ENCODE measurements at places on chromosomes 16 and 17.

DNA sequence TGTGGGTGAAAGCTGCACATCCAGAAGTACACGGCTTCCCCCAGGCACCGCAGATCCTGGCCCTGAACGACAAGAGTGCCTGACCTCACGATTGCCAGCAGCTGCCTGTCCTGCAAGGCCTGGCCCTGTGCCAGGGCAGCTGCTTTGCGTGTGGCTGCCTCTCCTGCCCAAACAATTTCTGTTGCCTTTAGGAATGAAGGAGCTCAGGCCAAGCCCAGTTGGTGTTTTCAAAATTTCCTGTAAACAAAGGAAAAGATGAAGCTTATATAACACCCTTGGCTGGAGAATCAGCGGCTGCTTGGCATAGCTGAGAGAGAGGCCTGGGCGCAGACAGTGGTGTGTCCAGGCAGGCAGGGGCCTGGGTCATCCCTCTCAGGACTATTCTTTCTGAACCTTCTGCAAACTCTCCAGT lies 11.7 kb upstream of the SLC47A2 start:
- DNase-seq, result no peak

DNA sequence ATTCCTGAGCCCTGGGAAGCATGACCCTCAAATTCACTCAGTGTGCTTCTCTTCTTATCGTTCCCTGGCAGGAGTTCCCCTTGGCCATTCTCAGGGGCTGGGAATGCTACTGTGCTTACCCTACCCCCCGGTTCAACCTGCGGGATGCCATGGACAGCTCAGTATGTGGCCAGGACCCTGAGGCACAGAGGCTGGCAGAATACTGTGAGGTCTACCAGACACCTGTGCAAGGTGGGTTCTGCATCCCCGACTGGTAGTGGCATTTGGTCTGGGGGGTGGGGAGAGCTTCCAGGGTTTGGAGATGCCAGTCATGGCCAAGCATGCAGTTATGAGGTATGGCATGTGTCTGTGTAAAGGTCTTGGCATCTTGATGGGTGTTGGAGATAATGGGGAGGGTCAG lies 39.4 kb downstream of the WSCD1 start:
- no peak for DNase-seq

GRCh38 chr17:16988749-16989229 lies 16.9 kb upstream of the TNFRSF13B start:
- DNase-seq, result peak; percentile 63

DNA sequence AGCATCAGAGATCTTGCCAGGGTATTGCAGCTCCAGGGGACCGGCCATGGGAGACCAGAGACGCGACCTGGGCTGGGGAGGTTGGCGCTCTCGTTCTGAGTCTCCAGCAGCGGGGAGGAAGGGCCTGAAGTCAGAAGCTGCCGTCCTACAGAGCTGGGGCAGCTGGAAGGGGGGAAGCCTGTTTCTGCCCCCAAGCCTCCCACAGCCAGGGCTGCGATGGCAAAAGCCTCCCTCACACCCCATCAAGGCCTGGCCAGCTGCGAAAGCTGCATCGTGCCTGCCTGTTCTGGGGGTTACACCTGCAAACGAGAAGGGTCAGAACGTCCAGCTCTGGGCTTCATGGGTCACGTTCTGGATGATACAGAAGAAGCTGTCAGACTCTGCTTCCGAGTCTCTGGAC lies 26.1 kb downstream of the MAPK8IP3 start:
- no peak for DNase-seq

DNA sequence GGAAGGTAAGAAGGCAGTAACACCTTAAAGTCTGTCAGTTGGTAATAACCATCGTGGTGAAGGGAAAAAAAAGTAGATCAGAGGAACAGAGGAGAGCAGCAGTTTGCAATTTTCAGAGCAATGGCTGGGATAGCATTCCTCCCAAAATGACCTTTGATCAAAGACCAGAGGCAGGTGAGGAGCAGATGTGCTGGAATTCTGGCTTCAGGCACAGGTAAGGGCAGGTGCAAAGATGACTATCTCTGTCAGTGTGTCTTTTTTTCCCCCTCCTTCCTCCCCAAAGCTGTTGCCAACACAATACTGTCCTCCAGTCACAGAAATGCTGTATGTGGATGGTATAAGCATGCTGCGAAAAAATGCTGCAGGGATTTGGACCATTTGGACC lies 166.7 kb downstream of the XYLT1 start:
- no peak for DNase-seq

- DNase-seq, result peak; percentile 24
Observed at GRCh38 chr16:82384017-82384416, 214.0 kb upstream of the MPHOSPH6 start.
